ENCODE measurements at places on chromosomes 6 and 20. TPM values are rescaled to one million over a fixed set of nuclear protein-coding genes. Genes with fewer than 3 reads are reported as not detected.

Gene FAM83C
- not detected for total RNA-seq

Gene EYA4
- total RNA-seq = 26.0 TPM

Gene UBD
- not detected for total RNA-seq

Gene PNPLA1
- not detected for total RNA-seq

Gene EMILIN3
- 0.25 TPM for total RNA-seq

Gene KIF25
- not detected for total RNA-seq

Gene CCN6
- not detected for total RNA-seq

Gene C6orf52
- 0.81 TPM for total RNA-seq

Gene AGPAT4
- 2.4 TPM for total RNA-seq

Gene COL12A1
- total RNA-seq = 0.20 TPM

Gene STMND1
- total RNA-seq = not detected

Gene SYCP2
- 1.3 TPM for total RNA-seq

Gene LINC00237
- total RNA-seq = not detected

Gene METTL24
- total RNA-seq = not detected

Gene ARMH2
- total RNA-seq = not detected

Gene NT5DC1
- total RNA-seq = 16.7 TPM

Gene C6orf163
- total RNA-seq = 1.2 TPM

All from NCI-H460 (cell line).